ENCODE measurements at places on chromosomes 11 and 22.

GRCh38 chr11:47924184-47924691 is 56.1 kb upstream of the PTPRJ start:
- peak; percentile 85 for DNase-seq

DNA sequence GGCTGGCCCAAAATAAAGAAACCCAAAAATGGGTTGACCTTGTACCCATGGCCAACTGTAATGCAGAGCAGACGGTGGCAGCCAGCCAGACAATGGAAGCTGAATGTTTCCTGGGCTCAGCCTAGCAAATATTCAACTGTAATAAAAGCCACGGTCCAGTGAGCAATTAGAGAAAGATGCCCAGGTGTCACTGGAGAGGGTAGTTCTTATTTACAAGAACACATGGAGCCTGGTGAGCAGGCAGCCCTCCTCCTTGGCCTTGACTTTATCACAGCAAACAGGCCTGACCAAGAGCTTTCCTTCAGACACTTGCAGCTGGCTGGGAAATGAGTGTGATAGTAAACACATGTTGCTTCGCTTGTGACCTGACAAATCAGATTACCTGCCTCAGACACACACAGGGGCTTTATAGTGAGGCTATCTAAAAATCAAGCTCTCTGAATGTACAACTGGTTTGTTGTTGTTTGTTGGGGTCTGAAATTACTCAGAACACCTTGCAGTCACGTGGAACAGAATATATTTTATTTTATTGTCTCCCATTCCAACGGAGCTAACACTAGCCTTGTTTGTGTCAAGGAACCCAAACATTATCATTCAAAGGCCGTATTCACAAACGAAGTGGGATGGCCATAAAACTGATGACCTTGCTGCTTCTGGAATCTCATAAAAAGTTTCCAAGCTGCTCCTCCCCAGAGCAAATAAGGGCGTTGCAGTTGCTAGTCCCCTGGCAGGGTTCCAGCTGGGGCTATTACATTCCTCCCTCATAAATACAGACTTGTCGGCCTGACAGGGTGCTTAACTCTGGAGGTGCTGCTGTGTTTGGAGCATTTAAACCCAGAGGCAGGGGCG is 161.1 kb downstream of the BBOX1 start:
- DNase-seq, result peak; percentile 93

DNA sequence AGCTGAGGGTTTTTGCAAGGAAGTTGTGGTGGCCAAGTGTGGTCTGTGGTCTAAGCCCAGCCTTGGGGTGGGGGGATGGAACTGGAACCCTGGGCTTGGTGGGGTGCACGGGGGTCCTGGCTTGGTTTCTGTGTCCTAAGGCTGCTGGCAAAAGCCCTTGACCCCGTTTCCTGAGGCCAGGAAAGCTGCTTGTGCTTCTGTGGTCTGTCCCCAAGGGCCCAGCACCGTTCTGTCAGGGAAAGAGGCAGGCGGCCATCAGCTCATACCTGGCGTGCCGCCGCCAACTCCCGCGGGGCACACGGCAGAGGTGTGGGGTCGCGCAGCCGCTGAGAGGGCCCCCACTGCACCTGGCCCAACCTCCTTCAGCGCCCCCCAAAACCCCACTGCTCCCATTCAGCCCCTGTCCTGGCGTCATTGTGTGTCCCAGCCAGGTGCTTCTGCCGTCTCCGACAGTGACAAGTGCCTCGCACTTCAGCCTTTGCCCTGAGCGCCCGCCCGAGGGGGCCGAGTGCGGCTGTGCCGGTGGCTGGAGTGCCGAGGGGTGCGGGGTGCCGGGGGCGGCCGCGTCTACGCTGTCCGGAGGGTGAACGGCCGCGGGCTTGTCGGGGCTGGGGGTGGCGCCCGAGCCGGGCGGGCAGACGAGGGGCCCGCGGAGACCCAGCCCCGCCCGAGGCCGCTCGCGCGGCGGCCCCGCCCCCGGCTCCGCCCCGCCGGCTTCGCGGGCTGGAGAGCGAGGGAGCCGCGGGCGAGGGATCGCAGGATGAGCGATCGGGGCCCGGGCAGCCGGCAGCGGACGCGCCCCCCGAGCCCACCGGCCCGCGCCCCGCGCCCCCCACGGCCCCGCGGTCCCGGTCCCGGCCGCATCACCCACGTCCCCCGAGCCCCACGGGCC is at the start of gene CNIH2:
TSS of gene CNIH2 (plus strand) at position 705 of the 892 bp plus-strand sequence. CDS start 282 bp downstream, outside the sequence.
- peak; percentile 90 for DNase-seq

DNA sequence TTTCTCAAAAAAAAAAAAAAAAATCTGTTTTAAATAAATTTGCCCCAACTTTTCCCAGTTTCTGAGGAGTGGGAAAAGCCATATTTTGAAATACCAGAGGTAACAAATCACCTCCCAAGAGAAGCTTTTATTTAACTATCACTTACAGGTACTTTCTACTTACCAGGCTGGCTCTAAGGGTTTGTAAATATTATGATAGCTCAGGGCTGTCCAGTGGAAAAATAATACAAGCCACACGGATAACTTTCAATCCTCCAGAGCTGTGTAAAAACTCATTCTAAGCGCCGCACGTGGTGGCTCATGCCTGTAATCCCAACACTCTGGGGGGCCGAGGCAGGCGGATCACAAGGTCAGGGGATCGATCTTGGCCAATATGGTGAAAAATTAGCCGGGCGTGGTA is 5.6 kb upstream of the SEC14L4 start:
- peak; percentile 33 for DNase-seq

- no peak for DNase-seq
Measured at GRCh38 chr11:45484326-45484883, 181.0 kb downstream of the CHST1 start.

DNA sequence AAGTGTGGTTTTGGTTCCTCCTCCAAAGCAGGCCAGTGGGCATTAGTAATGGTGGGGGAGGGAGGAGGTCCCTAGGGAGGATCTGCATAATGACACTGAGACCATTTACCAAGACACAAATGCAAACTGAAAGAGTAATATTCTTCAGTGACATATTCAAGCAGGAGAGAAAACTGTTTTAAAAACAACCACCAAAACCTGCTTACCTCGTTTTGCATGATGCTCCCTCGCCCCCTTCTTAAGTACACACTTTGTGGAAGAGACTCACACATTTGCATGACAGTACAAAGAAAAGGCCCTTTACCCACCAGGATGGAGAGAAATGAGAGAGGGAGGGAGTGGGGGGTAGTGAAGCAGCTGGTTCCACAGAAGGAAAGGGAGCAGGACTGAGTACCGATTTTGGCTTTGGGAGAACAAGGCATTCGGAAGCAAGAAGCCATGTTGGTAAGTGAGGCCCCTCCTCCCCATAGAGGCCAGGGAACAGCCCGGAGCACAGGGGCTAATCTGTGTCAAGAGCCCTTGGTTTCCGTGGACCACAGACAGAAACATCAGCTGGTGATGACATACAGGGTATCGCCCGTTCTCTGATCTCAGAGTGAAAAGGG is 13.0 kb upstream of the OPCML start:
- peak; percentile 18 for DNase-seq

- peak; percentile 63 for DNase-seq
Measured at GRCh38 chr11:11782532-11783110, 59.2 kb upstream of the USP47 start.

GRCh38 chr22:44777364-44777755 is 25.0 kb downstream of the ARHGAP8 start:
- no peak for DNase-seq

DNA sequence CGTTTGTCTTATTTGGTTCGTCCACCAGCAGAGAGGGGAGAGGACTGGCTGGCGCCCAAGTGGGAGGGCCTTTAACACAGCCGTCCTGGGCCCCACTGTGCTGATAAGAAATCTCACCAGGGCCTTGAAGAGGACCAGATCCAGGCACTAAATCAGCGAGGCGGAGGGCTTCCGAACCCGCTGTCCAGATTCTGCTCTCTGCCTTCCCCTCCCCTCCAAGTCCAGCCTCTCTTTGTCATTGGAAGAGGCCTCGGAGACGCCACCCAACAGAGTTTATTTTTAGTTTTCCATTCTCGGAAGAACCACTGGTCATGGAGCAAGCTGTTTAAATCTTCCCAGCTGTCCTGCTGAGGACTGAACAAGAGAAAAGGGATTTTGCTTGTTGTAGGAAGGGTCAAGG is 9.3 kb upstream of the FXYD6 start:
- DNase-seq, result no peak

DNA sequence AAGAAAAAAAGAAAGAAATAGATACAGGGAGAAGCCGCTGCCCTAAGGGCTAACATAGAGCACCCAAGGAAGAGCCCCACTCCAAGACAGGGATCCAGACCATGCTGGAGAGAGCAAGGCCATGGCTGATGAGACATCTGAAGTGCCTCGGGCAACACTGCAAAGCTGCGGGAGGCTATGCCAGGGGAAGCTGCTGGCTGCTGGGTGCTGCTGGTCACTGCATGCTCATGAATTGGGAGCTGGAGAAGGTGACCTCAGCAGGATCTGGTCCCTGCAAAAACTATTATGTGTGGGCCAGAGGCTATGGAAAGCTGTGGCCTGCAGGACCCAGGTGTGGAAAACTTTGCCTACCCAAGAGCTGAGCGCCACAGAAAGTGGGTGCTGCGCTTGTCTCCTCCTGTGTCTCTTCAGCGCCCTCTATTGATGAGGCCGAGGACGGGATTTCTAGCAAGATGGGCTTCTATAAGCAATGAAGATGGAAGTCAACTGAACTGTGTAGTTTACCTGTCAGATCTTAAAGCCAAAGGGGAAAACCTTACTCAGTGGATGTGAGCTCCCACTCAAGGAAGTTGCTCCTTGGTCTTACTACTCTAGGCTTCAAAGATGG is 17.3 kb upstream of the SLC29A2 start:
- DNase-seq, result peak; percentile 94

- peak; percentile 63 for DNase-seq
Measured at GRCh38 chr11:67119585-67120391, 725 bp downstream of the KDM2A start.

DNA sequence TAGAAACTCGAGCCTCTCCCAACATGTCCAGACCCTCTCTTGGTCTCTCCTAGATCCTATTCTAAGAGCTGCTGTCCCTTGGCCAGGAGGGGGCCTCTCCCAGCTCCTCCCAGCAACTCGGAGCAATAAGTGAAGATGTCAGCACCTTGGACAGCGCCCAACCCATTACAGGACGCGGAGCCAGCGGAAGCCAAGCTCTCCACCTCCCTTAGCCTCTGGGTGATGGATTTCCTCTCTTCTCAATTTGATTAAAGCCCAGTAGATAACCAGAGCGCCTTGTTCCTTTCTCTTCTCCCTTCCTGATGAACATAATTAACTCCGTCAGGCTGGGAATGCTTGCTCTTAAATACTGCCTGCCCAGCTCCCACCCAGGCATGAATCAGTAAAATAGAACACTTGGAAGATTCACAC is 26.2 kb upstream of the TPBGL start:
- DNase-seq, result peak; percentile 83

- no peak for DNase-seq
Measured at GRCh38 chr11:64292460-64293254, 1.6 kb downstream of the KCNK4 start.

DNA sequence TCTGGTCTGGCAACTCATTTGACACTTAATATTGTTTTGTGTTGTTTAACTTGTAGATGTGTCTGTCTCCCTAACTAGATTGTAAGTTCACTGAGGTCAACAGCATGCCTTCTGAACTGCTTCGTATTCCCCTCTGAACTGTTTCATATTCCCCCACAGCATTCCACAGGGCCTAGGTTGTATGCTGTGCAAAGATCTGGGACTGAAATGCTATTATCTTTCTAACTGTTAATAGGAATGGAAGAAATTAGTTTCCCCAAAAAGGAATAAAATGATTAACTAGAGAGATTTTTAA is 38.2 kb downstream of the ZNRF3 start:
- no peak for DNase-seq

DNA sequence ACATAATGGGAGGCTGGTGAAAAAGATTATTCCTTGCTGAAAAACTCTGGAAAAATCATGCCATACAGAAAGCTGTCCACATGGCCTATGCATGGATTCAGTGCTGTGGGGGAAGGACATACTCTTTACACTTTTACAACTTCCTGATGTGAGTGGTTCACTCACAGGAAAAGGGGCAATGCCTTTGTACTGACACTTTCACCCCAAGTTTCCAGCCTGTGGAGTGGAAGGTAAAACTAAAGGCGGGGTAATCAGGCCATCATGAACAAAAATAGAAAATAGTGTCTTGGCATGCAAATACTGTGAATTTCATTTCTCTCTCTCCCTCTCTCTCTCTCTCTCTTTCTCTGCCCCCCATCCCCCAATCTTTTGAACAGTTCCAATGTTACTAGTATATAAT is 281.8 kb downstream of the ETS1 start:
- DNase-seq, result no peak

DNA sequence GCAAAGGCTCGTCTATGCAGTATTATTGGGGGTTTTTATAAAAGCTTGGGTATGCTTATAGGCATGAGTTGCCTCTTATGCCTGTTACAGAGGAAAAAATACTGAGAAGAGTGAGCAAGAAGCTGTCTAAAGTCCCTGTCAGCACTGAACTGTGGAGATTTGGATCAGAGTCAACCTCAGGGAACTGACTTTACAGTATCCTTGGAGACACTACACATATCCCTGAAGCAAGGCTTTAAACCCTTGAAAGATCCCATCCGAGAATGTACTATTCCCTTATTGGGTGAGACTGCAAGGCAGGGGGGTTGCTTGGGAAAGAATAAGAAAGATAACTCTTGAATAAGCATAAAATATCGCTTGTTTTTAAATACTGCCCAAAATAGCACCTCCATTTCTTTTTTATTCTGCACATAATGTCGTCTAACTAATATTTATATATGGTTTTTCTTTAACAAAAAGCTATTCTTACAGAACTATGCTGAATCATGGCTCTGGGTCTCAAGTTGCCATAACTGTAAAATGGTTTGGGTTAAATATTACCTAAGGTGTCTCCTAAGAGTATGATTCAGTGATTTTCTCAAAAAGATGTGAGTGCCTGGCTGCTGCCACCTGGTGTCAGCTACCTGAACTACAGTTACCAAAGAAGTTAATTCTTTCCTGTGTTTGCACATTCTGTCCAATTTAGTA is 1062.8 kb downstream of the DLG2 start:
- peak; percentile 95 for DNase-seq

DNA sequence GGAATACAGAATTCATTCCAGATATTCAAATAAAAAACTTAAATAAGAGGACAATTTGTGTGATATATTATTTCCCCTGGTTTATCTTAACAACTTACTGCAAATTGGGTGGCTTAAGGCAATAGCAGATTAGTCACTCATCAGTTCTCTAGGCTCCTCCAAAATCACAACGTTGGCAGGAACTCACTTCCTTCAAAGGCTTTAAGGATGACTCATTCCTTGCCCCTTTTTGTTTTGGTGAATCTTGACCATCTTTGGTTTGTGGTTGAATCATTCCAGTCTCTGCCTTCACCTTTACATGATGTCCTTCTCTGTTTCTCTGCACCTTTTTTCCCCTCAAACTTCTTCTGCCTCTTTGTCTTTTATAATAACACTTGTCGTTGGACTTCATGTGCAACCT is 3.4 kb downstream of the OR10AG1 start:
- no peak for DNase-seq

DNA sequence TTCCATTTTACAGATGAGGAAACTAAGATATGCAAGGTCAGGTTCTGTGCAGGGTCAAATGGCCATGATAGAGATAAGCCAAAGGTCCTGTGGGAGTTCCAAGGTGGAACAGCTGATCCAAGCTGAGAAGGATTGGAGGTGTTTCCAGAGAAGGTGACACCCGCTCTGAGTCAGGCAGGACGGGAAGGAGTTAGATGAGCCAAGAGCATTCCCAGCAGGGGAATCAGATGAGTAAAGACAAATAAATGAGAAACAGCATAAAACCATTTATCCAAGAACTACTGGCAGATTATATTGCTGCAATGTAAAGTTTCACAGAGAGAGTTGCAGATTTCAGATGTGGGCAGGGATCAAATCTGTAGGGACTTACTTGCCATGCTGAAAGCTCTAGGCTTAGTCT is 18.9 kb upstream of the HEPHL1 start:
- DNase-seq, result no peak
